ENCODE measurements at places on chromosomes 2 and 18. TPM values are rescaled to one million over a fixed set of nuclear protein-coding genes. Genes with fewer than 3 reads are reported as not detected.

- DNase-seq, result no peak
Measured at GRCh38 chr2:25043241-25043867, 1.5 kb downstream of the EFR3B start.

DNA sequence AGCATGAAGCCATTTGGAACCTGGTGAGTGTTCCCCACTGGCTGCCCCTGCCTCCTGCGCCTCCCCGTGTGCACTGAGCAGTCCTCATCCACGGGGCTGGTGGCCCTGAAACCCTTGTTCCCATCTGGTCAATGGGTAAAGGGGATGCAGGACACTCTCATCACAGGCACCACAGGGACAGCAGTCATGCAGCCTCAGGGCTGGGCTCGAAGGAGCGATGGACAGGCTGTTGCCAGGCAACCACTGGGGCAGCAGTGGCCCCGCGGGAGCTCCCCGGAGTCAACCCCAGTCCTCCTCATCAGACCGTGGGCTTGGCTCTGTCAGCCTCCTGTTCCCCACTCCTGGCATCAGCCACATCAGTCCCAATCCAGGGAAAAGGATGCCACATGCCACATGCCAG is 509.5 kb downstream of the EIPR1 start:
- DNase-seq, result no peak

- DNase-seq, result no peak
Measured at GRCh38 chr2:218780851-218781690, 876 bp upstream of the CYP27A1 start.

DNA sequence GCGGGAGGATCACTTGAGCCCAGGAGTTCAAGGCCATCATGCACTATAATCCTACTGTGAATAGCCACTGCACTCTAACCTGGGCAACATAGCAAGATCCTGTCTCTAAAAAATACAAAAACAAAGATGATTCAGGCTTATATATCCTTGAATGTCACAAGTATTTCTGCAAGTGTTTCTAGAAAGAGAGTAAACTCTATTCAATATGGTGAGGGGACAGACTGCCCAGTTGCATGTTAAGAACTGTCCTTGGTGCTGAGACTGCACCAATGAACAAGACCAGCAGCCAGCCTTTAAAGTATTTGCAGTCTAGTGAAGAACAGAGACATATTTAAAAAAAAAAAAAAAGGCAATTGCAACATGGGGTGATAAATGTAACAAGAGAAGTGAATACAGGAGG is 16.4 kb downstream of the MAP3K19 start:
- no peak for DNase-seq

TRIM43 gene
- not detected for total RNA-seq
